NAMALWA (cell line): ENCODE measurements at places on chromosomes 1 and 21.
A peak's percentile ranks its signal among the peaks of the same experiment; 100 is the strongest.

GRCh38 chr1:25245393-25245792 is 1.9 kb downstream of the RSRP1 start:
- DNase-seq: no peak

- DNase-seq: no peak
Measured at GRCh38 chr1:57839526-57839925, 415.7 kb upstream of the DAB1 start.

GRCh38 chr21:28937737-28938136 is 54.9 kb downstream of the LTN1 start:
- DNase-seq: no peak

GRCh38 chr1:47371016-47371517 is 37.5 kb downstream of the CMPK1 start:
- no peak for DNase-seq

DNA sequence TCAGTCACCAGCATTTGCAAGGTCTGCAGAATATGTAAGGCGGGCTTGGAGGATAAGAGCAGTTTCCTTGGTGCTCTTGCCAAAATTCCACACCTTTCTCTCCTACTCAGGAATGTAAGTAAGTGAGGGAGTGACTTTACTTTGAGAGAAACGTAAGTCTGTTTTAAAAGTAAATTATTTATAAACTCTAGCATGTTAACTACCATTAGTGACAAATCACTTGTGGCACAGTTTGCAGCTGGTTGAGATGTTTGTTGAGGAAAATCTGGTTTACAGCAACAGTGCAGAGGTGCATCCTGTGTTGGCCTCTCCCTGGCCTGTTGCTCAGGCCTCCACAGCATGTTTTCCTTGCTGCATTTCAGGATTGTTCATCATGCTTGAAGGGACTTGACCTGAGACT is 8.5 kb downstream of the CGN start:
- no peak for DNase-seq

- no peak for DNase-seq
Measured at GRCh38 chr21:25974964-25975363, 195.6 kb downstream of the APP start.

DNA sequence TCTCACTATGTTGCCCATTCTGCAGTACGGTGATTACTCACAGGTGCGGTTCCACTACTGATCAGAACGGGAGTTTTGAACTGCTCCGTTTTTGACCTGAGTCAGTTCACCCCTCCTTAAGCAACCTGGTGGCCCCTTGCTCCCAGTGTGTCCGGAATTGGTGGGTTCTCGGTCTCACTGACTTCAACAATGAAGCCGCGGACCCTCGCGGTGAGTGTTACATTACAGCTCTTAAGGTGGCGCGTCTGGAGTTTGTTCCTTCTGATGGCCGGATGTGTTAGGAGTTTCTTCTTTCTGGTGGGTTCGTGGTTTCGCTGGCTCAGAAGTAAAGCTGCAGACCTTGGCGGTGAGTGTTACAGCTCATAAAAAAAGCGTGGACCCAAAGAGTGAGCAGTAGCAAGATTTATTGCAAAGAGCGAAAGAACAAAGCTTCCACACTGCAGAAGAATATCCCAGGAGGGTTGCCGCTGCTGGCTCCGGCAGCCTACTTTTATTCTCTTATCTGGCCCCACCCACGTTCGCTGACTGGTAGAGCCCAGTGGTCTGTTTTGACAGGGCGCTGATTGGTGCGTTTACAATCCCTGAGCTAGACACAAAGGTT is 17.6 kb upstream of the PARP1 start:
- no peak for DNase-seq

DNA sequence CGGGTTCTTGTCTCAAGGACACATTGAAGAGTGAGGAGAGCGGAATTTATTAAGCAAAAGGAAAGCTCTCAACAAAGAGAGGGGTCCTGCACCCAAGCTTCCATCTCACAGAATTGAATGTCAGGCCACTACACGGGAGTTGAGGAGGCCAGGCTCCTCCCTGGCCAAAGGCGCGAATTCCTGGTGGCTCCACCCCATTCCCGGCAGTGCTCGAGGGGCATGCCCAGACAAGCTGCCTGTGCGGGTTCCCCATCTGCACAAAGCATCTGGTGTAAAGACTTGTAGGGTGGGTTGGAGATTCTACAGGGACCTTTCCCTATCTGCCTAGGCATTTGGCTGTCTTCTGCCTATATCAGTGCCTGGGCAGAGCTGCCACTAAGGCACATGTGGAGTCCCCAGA is 648.5 kb upstream of the PKN2 start:
- DNase-seq: no peak

GRCh38 chr1:18861590-18861989 is 2.1 kb upstream of the TAS1R2 start:
- DNase-seq: no peak

- DNase-seq: peak; percentile 45
Measured at GRCh38 chr1:155649676-155650075, 38.9 kb downstream of the YY1AP1 start.

DNA sequence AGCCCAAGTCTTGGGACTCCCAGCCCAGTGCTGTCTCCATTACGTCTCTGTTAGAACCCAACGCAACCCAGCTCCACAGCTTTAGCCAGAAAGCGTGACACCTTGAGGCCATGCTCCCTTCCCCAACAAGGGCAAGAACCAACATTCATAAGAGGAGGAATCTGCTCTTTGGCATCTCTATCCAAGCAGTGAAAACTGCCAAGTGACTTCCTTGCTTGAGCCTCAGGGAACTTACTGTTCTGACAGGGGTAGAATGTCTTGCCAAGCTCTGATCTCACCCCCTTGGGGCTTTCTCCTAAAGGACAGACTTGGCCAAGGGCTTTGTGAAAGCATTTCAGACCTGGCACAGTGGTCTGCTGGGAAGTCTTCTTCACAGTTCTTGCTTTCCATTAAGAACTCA is 56.6 kb downstream of the SYT6 start:
- no peak for DNase-seq

GRCh38 chr1:104921525-104921924 is 1171.8 kb downstream of the AMY1C start:
- DNase-seq: no peak

DNA sequence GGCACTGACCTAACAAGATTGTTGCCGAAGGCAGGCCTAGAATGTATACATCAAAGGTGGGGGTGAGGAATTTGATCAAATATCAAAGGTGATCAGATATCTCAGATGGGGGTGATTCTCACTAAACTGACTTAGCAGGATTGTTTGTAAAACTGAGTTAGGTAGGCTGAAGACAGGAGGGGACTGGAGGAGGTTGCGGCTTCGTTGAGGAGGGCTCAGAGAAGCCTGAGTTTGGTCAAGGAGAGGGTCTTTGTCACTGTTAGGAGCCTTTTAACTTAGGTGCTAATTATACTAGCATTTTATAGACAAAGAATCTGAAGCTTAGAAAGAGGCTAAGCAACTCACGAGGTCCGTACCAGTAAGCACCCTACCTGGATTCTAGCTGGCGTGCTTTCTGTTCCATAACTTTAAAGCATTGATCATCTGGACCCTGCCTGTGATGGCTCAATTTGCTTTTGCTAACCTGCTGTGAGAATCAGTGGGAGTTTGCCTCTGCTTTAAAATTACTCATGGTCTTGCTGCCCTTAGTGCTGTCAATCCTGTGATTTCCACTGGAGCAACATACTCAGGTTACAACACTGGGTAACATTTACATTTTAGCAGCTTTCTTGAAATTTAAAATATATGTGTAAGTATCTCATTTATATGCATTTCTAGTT is 49.8 kb downstream of the ITSN1 start:
- DNase-seq: no peak

DNA sequence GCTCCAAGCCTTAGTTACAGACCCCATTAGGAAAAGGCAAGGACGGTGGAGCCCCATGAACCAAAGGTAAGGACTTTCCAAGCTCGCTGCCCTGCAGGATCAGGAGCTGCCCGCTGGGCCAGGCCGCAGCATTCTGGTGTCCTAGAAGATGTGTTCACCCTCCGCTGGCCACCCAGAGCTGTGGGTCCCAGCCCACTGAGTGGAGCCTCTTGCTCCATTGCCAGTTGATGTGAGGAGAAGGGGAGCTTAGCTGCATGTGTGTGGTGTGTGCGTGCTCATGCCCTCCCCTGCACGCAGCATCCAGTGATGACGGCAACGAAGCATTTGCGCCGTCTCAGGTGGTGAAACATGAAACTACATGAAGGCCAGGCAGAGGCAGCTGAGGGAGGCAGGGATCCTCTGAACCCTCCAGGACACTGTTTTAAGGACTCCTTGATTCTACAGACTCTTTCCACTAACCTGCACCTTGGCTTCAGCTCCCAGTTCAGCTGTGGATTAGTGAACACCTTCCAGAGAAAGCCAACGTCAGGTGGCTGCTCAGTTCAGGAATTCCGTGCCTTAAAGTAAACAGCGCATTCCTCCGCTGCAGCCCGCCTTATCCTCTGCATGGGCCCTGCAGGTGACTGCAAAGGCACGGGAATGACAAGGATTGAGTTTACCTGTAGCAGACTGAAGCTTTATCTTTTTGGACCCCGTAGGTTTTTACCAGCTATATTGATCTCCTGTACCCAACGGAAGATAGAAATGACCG is 48.7 kb downstream of the SMYD2 start:
- no peak for DNase-seq

GRCh38 chr1:165187031-165188009 is 169.2 kb downstream of the LMX1A start:
- no peak for DNase-seq

DNA sequence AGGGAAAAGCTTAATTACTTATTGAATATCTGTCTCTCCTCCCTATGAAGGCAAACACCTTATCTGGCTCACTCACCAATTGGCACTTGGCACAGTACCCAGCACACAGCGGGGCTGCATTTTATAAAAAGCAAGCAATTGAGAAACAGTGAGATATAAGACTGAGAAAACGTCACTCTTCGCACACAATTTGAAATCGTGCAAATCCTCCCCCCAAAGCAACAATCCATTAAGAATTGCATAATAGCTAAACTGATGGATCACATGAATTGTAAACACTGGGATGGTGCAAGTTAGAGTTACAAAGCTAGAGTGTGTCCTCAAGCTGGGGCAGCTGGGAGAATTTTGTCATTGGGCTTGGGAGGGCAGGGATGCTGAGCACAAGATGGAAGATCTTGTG is 27.1 kb downstream of the PRDX6 start:
- no peak for DNase-seq

DNA sequence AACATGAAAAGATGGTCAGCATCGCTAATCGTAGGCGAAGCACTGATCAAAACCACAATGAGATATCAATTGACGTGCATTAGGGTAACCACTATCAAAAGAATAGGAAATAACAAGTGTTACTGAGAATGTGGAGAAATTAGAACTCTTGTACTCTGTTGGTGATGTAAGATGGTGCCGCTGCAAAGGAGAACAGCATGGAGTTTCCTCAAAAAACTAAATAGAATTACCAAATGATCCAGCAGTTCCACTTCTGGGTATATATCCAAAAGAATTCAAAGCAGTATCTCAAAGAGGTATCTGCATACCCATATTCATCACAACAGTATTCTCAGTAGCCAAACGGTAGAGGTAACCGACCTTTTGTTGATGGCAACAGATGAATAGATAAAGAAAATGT is 8.3 kb upstream of the CD101 start:
- no peak for DNase-seq

DNA sequence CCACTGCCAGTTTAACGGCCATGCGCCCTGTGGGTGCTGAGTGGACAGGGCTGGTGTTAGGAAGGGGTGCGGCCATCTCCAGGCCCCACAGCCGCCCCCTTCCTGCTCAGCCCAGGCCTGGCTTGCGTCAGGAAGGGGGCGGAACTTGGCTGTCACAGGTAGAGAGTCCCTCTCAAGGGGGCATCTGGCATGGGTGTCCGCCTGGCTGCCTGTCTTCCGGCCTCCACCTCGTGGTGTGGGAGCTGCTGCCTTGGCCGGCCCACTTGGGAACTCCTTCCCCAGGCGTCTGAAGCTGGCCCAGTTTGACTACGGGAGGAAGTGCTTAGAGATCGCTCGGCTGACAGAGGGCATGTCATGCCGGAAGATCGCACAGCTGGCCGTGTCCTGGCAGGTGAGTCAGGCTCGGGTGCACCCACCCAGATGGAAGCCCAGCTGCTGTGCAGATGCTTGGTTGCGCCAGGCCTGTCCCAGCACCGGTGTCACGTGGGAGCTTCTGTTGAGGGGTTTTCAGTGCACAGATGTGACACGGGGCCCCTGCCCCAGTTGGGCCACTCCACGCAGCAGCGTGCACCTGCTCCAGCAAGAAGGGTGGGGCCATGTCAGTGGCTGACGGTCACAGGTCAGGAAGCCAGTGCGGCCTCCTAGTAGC is 9.1 kb upstream of the ATAD3B start:
- peak; percentile 80 for DNase-seq

- DNase-seq: no peak
Measured at GRCh38 chr1:152162792-152163463, 3.9 kb upstream of the RPTN start.

DNA sequence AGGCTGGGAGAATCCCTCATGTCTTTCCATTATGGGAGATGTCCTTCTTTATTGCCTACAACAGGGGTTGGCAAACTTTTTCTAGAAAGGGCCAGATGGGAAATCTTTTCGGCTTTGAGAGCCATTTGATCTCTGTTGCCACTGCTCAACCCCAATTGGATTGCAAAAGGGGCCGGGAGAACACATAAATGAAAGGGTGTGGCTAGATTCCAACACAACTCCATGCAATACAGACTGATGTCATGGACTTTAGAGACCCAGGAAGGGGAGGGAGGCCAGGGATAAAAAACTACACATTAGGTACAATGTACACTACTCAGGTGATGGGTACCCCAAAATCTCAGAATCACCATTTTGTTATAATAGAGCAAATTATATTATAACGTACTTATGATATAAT is 97.6 kb upstream of the SIM2 start:
- no peak for DNase-seq

- DNase-seq: no peak
Measured at GRCh38 chr1:21084111-21084810, 92.4 kb downstream of the EIF4G3 start.

- DNase-seq: no peak
Measured at GRCh38 chr1:203179667-203180005, 4.0 kb upstream of the MYBPH start.

DNA sequence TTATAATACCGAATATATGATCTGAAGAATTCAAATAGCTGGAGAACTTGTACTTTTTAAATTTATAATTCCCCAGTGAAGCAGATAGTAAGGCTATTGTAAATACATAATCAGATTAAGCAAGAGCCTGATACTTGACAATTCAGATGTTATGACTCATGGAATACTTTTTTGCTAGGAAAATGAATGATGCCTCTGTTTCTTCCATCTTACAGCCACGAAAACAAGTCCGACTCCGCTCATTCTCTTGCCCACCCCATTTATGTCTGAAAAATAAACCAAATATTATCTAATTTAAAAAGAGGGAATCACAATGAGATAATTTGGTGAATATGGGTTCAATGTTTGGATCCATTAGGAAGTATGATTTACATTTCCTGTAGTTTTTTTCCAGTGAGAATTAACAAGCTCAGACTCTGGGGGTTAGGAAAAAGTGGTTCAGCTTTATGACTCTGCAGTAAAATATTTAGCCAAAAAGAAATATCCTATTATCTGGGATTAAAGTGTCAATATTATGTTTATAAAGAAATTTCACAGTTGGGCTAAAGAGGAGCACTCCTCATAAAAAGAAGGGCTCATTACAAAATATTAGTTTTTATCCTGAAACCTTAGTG is 50.4 kb upstream of the DAB1 start:
- no peak for DNase-seq

- DNase-seq: peak; percentile 49
Measured at GRCh38 chr1:178733972-178734371, 8.9 kb downstream of the RALGPS2 start.

- DNase-seq: no peak
Measured at GRCh38 chr1:89831462-89832120, 10.8 kb downstream of the LRRC8D start.

GRCh38 chr1:246515390-246516005 is 8.4 kb upstream of the SMYD3 start:
- DNase-seq: no peak

GRCh38 chr1:19049798-19050197 is 93.3 kb upstream of the IFFO2 start:
- DNase-seq: no peak
